NCI-H2107 (cell line): ENCODE measurements at places on chromosomes 1 and 21.

- DNase-seq = peak; percentile 61
Observed at GRCh38 chr1:198701766-198702539, 63.1 kb downstream of the PTPRC start.

GRCh38 chr1:153541641-153542590 lies 1.2 kb upstream of the S100A5 start:
- no peak for DNase-seq

DNA sequence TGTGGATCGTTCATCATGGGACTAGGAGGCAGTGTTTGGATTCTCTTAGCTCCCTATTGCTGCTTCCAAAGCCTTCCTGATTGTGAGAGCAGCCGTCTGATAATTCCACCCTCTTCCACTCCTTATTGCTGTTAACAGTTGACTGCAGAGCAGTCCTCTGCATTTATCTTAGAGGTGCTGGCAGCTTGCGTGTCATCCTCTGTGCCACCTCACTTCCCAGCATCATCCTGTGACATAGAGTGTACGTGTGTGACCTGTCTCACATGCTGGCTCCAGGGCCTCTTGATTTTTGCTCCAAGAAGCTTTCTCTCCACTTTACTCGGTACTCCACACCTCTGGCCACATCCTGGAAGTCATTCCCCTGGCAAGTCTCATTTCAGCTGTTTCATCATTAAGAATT lies 53.0 kb upstream of the DYNLT5 start:
- no peak for DNase-seq

DNA sequence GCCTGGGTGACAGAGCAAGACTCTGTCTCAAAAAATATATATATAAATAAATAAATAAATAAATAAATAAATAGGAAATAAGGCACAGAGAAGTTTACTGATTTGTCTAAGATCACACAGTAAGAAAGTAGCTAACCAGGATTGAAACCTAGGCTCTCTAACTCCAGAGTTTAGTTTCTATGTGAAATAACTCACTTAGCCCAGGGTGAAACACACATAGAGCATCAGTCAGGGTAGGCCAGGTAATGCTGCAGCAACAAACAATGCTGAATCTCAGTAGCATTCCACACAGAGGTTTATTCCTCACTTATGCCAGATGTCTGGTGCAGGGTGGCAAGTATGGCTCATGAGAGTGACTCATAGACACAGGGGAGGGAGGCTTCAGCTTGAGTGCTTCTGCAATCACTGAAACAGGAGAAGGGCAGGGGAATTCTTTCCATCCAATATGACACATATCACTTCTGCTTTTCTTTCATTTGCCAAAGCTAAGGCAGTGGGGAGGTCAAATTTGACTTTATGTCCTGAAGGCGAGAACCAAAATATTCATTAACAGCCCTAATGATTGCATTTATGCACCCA lies 37.1 kb upstream of the KANK4 start:
- DNase-seq = peak; percentile 28

DNA sequence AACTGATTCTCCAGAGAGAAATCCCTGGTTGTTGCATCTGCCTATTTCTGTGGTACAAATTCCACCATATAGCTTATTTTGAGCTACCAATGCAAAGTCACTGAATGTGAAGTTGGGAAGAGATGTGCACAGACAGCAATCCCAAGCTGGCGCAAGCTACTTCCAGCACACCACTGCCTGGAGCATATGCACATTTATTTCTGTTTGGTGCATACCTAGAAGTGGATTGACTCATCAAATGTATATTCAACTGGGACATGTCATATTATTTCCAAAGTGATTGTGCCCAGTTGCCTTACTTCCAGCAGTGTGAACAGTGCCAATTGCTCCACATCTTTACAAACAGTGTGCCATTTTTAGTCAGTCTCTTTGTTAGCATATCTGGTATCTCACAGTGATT lies 58.2 kb upstream of the PLD5 start:
- DNase-seq = no peak

GRCh38 chr1:22709227-22709626 lies 1.4 kb upstream of the EPHB2 start:
- no peak for DNase-seq

- DNase-seq = no peak
Observed at GRCh38 chr1:185804206-185804605, 70.0 kb downstream of the HMCN1 start.

GRCh38 chr1:247407180-247407616 lies 8.8 kb upstream of the NLRP3 start:
- no peak for DNase-seq

GRCh38 chr21:45293726-45294401 lies 6.2 kb upstream of the POFUT2 start:
- no peak for DNase-seq

DNA sequence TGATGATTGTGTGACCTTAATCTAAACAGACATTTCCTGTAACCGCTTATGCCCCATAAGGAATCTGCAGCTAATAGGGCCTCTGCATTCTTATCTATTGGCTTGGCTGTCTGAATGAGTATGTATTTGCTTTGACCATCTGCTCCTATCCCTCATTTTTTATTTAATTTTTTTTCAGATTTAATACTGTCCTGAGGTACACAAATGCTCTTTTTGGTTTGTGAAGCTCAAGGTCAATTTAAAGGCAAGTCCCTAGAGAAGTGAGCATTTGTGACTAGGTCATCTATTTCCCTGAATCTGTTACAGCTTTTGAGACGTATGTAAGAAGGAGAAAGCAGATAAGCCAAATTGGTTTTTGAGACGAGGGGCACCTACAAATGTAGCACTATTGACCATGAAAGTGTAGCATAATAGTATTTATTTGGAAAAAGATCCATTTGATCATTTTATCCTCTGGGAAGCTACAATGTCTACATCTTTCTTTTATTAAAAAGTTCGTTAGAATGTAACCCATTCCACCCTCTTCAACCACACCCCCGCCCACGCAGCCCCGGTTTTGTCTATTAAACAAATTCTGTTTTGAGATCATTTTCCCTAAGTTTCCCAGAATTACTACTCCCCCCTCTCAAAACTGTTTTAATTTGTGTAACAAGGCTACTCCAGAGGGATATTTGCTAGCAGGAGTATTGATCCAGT lies 69.2 kb upstream of the HSPA13 start:
- DNase-seq = no peak

- DNase-seq = peak; percentile 74
Observed at GRCh38 chr1:156705918-156706656, 704 bp upstream of the CRABP2 start.

DNA sequence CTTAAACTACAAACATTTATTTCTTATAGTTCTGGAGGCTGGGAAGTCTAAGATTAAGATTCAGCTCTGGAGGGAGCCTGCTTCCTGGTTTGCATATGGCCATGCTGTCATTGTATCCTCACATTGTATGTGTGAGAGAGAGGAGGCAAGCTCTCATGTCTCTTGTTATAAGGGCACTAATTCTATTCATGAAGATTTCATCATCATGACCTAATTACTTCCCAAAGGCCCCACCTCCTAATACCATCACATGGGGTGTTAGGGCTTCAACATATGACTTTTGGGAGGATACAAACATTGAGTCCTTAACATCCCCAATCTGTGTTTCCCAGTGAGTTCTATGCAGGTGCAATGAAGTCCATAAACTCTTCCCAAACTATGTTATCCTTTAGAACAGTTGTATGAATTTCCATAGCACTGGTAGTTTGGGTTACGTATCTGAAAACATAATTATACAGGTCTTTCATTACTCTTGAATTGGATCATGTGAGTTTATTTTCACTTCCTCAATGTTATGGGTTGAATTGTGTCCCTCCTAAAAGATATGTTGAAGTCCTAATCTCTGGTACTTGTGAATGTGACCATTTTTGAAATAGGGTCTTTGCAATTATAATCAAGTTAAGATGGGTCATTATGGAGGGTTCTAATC lies 124.2 kb downstream of the RUNX1 start:
- DNase-seq = no peak

DNA sequence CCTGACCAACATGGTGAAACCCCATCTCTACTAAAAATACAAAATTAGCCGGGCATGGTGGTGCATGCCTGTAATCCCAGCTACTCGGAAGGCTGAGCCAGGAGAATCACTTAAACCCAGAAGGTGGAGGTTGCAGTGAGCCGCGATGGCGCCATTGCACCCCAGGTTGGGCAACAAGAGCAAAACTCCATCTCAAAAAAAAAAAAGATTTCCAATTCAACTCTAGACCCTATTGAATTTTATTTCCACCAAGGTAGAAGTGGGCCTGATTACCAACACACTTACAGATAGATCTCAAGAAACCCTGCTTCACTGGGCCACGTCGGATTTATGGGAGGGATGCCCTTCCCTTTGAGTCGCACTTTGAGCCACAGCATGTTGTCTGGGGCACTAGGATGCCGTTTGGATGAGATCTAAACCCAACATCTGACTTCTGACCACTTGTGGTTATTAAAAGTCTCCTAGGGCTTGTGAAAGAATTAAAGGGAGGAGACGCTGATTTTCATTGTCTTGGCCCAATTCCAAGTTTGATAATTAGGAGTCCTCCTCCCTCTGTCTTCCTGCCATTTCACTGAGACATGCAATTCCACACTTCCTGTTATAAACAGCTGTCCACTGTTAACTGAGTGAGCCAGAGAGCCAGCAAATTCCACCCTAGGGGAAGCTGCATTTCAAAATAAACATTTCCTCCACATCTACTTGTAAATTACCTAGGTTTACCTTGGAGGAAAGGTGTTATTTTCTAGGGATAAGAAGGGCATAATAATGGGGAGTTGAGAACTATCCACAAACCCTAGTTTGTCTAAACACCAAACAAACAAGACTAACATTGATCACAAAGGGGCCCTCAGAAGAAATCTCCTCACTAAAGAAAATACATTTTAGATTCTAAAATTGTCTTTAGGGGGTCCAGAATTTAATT lies 5.2 kb upstream of the RERE start:
- DNase-seq = peak; percentile 2

DNA sequence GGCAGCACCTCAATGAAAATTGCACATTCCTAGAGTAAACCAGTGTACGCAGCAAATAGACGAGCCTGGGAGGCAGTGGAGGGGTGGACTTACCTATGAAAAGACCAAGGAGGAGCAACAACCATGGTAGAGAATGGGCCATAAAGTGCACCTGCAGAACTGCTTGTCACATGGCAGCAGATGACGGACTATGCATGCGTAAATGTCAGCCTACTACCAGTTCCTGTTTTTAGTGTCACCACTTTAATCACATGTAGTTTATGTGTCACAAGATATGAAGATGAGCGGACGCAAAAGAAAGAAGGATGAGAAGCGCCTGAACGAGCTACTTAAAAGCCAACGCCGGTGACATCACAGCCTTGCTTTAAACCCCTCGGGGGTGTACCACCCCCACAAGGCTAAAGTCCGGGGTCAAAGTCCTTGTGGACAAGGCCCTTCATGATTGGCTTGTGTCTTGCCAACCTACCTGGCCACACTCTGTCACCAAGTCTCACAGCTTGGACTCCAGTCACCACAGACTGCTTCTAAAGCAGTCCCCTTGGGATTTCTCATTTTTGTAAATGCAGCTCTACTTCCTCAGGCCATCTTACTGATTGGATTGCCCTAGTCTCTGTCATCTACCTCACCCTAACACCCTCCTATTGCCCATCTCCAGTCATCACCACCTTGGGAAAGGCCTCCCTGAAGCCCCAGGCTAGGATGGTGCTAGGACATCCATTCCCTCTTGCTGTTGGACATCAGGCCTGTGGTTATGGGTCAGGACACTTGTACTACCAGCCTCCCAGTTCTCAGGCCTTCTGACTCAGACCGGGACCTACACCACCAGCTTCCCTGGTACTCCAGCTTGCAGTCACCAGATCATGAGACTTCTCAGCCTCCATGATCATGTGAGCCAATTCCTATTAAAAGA lies 6.0 kb upstream of the LY9 start:
- no peak for DNase-seq
